ENCODE measurements at places on chromosomes 3 and 15. TPM values are rescaled to one million over a fixed set of nuclear protein-coding genes. Genes with fewer than 3 reads are reported as not detected.

Gene IGSF11
- total RNA-seq, result 4.4 TPM

Gene RETNLB
- total RNA-seq, result not detected

Gene DNAJA4
- total RNA-seq, result not detected

Gene SUCLG2
- total RNA-seq, result 41.8 TPM

Gene GHSR
- total RNA-seq, result not detected

Gene ASB14
- total RNA-seq, result not detected

Gene GABRR3
- not detected for total RNA-seq

Gene BCL2A1
- total RNA-seq, result 11.4 TPM

Gene SLC9C1
- total RNA-seq, result not detected

Gene KIF7
- total RNA-seq, result 5.6 TPM

Gene PPP4R2
- total RNA-seq, result 64.8 TPM

Gene SNX22
- 0.90 TPM for total RNA-seq

Gene GOLGA6B
- not detected for total RNA-seq

Data from A549 treated with ZK216348 at 1 μM for 4 hours (cell line).